ENCODE measurements at places on chromosomes 5 and 9.
A peak's percentile ranks its signal among the peaks of the same experiment; 100 is the strongest.

- DNase-seq = no peak
Measured at GRCh38 chr9:95780121-95780520, 95.4 kb upstream of the ERCC6L2 start.

DNA sequence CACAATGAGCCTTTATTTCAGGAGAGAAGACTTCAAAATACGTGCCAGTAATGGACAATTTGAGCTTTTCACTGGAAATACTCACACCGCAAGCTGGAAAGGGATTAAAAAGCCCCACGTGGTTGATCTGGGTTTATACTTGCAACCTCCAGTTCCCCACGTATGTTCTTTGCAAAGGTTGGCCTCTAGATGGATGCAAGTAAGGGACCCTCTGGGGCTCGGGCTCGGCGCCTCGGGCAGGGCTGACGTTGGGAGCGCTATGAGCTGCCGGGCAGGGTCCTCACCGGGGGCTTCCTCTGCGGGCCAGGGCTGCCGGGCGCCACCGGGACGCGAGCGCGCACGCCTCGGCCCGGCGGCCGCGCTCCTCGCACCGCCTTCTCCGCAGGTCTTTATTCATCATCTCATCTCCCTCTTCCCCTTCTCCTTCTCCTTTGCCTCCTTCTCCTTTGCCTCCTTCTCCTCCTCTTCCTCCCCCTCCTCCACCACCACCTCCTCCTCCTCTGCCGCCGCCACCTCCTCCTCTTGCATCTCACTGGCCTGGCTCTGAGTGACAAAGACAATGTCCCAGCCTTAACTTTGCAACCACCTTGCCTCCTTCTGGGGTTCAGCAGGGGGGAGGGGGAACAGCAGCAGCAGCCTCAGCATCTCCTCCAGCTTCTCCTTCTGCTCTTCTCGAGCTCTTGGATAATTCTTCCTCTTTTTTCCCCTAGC is 701 bp upstream of the ZNF462 start:
- DNase-seq = no peak

- DNase-seq = peak; percentile 86
Measured at GRCh38 chr9:130451509-130452388, 7.0 kb downstream of the ASS1 start.

DNA sequence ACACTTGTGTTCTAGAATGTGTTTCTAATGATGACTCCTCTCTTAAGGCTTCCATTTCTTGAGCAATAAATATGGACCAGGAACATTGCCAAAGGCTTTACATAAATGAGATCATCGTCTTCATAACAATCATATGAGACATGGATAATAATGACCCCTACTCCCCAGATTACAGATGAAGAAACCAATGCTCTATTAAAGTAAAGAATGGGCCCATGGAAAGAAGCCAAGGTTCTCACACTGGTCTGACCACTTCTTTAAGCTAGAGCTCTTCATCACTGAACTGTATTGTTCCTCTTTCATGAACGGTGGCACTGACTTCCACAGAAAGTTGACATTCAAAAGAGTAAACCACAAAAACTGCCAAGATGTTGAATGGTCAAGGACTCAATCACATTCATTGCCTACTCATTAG is 65.3 kb downstream of the MARCHF3 start:
- peak; percentile 66 for DNase-seq

- DNase-seq = peak; percentile 56
Measured at GRCh38 chr9:69549310-69550202, 122.6 kb downstream of the APBA1 start.

DNA sequence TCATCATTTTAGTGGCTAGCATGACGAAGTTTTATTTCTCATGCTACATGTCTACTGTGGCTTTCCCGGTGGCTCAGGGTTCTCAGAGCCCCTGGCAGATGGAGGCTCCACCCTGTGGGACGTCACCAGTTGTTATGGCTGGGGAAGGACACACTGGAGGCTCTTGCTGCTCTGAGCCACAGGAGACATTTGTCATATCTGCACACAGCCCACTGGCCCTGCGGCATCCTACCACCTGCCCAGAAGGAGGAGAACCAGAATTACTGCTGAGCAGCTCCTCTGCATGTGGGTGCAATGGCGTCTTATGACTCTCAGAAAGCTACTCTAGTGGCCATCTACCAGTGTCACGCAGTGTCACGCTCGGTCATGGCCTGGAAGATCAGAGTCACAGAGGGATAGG is 6.6 kb downstream of the OR13J1 start:
- no peak for DNase-seq

DNA sequence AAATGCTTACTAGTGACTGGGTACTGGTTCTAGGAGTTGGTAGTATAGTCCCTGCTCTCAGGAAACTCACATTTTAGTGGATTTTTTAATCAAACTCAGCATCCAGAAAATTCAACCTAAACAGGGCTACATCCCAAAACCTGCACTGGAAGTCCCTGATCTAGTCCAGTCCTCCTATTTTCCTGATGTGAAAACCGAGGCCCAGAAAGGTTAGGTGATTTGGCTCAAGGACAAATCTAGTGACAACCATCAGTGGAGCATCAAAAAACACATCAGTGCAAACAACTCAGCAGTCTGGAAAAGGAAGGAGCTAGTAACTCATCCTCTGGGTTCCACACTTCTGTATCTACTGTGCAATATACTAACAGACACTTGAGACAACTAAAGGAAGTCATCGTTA is 38.2 kb downstream of the SERINC5 start:
- DNase-seq = no peak

- DNase-seq = no peak
Measured at GRCh38 chr5:102249381-102249780, 46.7 kb downstream of the SLCO4C1 start.

- DNase-seq = no peak
Measured at GRCh38 chr5:37954561-37954960, 114.7 kb upstream of the GDNF start.

DNA sequence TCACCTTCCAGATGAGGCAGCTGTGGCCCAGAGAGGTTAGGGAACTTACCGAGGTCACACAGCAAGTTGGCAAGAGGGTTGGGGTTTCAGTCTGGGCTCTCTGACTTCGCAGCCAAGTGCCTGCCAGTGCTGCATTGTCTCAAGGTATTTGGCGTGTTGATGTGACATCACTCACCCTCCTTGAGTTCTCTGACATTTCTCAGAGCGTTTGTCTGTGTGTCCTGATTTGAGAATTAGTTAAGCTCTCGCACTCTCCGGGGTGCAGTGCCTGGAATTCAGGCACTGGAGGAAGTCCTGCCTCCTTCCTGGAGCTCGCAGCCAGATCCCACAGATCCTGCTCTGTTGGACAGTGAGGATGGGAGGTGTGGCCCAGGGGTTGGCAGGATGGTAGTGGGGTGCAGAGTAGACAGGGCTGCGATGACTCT is 25.7 kb downstream of the WWC1 start:
- no peak for DNase-seq

GRCh38 chr9:76358628-76359280 is 35.5 kb downstream of the RFK start:
- DNase-seq = no peak

DNA sequence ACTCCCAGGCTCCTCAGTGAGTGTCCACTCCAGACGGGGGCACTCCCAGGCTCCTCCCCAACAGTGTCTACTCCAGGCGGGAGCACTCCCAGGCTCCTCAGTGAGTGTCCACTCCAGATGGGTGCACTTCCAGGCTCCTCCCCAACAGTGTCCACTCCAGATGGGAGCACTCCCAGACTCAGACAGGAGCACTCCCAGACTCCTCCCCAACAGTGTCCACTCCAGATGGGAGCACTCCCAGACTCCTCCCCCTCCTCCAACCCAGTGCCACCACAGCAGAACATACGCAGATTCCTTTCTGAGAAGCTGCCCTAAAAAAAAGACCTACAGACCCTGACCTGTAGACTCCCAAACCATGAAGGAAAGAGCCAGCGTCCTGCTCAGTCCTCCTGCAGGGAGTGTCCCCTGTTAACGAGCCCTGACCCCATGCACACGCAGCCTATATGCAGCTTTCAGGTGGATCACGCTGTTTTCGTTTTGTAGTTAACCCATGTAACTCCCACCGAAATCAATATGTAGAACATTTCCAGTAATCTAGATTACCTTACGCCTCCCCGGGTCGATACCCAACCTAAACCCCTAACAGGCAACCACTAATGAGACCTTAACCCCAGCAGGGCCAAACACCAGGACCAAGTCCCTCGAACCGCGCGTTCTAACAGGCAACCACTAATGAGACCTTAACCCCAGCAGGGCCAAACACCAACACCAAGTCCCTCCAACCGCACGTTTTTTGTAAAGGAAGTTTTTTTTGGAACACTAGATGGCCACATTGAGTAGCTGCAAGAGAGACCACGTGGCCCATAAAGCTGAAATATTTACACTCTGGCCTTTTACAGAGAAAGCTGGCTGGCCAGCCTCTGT is 15.7 kb downstream of the PNPLA7 start:
- DNase-seq = peak; percentile 73

- DNase-seq = no peak
Measured at GRCh38 chr9:131320031-131320685, 30.6 kb downstream of the PLPP7 start.

- no peak for DNase-seq
Measured at GRCh38 chr9:38035873-38036272, 33.2 kb downstream of the SHB start.

- peak; percentile 42 for DNase-seq
Measured at GRCh38 chr5:54311176-54311677, 854 bp upstream of the ARL15 start.

GRCh38 chr9:109382182-109382581 is 61.3 kb upstream of the EPB41L4B start:
- no peak for DNase-seq

GRCh38 chr5:173281910-173282309 is 46.3 kb downstream of the STC2 start:
- DNase-seq = no peak

DNA sequence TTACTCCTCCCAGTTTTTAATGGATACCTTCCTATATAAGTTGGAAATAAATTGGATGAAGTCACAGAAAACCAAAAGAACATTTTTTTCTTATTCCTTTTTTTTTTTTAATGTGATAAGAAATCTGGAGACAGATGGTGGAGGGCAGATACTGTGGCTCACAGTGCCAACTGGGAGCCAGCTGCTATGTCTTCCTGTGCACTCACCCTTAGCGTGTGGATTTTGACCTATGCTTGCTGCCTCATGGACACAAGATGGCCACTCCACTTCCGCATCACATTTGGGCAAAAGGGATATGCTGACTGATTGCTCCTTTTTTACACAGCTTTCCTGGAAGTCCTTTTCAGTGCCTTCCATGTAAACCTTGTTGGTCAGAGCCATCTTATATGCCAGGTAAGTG is 342.6 kb downstream of the MAN2A1 start:
- DNase-seq = no peak

DNA sequence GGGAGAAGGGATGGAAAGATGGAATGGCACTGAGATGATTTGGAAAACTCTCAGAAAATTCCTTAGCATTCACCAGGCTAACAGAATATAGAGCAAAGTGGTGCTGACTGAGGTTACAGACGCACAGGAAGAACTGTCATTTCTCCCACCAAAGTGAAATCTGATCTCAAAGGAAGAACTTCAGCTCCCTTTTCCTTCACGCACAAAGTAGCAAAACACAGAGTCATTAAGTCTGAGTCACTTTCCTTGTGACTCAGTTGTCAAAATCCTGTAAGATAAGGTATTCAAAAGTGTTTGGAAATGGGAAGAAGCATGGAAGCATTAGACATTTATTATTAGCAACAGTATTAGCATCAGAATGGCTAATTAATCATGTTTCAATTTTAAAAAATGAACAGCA is 11.7 kb downstream of the MPDZ start:
- no peak for DNase-seq

DNA sequence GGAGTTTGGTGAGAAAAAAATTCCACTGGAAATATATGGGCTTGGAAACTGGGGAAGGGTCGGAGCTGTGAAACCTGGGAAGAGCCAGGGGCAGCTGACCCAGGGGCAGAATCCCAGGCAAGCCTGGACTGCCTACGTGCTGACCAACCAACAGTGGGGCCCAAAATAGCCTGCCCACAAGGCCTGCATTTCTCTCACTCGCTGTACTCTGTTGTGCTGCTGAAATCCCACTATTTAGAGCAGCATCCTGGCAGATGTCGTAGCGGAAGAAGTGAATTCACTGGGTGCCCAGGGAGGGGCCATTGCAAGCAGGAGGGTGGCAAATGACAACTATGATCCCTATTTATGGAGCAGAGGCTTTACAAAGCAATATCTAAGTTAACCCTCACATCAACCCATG is 9.5 kb downstream of the GDNF start:
- DNase-seq = no peak

DNA sequence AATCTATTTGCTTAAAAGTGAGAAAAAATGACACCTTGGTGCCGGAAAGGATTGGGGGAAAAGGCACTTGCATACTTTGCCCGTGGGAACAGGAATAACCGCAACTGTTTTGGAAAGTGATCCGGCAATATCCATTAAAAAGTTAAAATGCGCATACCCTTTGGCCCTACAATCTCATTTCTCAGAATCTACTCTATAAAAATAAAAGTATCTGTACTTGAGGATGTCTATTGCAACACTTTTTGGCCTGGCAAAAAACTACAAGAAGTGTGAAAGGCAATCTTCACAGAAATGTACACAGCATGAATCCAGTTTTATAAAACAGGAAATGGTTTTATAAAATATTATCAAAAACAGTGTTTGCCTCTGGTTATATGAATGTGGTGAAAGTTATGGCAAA is 58.3 kb upstream of the NFIL3 start:
- no peak for DNase-seq

DNA sequence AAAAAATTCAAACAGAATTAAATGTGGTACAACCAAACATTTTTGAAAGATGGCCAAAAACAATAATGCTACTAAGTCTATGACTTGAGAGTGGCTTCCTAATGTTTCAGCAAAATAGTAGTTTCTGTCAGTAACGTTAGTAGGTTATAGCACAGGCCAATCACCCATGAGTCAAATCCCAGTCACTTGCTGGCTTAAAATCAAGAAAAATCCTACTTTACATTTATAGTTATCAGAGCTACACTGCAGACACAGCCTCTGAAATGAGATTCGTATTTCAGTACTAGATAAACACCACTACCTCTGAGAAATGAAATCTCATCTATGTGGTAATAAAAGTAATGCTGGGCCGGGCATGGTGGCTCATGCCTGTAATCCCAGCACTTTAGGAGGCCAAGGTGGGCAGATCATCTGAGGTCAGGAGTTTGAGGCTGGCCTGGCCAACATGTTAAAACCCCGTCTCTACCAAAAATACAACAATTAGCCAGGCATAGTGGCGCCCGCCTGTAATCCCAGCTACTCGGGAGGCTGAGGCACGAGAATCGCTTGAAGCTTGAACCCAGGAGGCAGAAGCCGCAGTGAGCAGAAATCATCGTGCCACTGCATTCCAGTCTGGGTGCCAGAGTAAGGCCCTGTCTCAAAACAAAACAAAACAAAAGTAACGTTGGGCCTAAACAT is 6.1 kb downstream of the ZDHHC21 start:
- DNase-seq = no peak

DNA sequence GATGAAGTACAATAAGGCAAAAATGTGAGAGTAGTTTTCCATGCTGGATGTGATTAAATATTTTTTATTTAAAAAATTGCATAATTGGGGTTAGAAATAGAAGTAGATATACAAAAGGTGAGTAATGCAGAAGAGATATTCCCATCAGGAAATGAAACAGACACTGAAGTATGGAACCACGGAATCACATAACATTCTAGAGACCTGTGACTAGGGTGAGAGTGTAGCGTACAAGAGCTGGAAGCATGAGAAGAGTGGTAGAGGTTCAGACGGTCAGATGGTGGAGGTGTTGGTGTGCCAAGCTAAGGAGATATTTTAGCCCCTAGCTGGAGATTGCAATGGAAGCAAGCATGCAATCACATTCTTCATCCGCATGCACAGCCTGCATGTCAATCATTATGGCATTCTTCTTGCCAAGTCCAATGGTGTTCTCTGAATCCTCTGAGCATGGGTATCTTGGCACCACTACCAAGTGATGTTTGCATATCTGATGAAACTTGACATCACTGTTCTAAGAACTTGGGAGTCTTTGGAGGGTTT is 587.8 kb downstream of the PSAT1 start:
- DNase-seq = no peak
